Pericardium fibroblast (primary cell): ENCODE measurements at places on chromosomes 4 and X. TPM values are rescaled to one million over a fixed set of nuclear protein-coding genes. Genes with fewer than 3 reads are reported as not detected.

Gene NLRP2B
- total RNA-seq: not detected in 2 replicates

Gene LRCH2
- 2.4 and 3.0 TPM in 2 replicates for total RNA-seq

Gene PAGE1
- not detected in 2 replicates for total RNA-seq

Gene TMPRSS11F
- total RNA-seq: not detected in 2 replicates

Gene PPP2R2C
- not detected in 2 replicates for total RNA-seq

Gene TXK
- not detected in 2 replicates for total RNA-seq

Gene PRDM8
- 2.2 and 6.2 TPM in 2 replicates for total RNA-seq

Gene DGAT2L6
- not detected in 2 replicates for total RNA-seq

Gene DCAF4L1
- not detected in 2 replicates for total RNA-seq
